ENCODE measurements at places on chromosomes 1 and 21. TPM values are rescaled to one million over a fixed set of nuclear protein-coding genes. Genes with fewer than 3 reads are reported as not detected.

GRCh38 chr1:35434703-35435102 lies 122.5 kb downstream of the KIAA0319L start:
- no peak for DNase-seq

GRCh38 chr1:77829851-77830250 lies 50.4 kb downstream of the MIGA1 start:
- no peak for DNase-seq

DNA sequence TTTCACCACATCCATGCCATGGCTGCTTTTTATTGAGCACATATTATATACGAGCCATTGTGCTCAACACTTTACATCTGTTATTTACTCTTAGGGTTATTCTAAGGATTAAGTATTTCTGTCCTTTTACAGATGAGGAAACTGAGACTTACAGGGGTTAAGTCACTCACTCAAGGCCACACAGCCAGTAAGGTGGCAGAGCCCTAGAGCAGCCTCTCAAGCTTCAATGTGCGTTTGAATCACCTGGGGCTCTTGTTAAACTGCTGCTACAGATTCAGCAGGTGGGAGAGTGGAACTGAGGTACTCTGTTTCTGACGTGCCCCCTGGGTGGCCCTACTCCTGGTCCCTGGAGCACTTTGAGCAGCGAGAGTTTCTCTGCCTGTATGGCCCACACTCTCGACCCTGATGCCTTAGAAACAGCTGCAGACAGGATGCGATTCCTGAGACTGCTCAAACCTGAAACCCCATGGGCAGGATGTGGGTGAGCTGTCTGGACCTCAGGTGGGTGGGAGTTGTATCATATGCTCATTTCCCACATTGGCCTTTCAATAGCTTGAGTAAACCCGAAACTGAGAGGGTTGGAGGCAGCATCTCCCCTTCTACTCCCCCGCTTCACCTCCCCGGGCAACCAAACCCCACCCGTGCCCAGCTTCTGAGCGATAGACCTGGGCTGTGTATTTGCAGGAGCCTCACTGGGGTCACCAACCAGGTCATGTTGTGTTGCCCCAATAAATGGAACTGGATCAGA lies 59.3 kb downstream of the MAN1C1 start:
- no peak for DNase-seq

The HSPB7 gene
- not detected for total RNA-seq

The LENEP gene
- total RNA-seq = 2.8 TPM

DNA sequence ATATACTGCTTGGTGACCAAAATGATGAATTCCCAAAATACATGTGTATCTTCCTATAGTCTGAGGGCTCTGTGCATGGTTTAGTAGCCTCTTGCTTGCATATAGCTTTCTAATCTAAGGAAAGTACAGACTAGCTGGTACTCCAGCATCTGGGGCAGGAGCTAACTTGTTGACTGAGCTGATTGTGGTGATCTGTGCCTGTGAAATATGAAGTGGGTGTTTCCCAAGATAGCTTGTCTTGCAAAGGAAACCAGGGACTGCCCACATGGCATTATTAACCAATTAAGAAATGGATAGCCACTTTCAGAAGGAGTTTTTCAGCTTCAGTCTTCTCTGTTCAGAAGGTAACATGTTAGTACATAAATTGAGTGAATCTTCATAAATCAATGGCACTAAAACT lies 219.8 kb downstream of the NEGR1 start:
- DNase-seq = no peak

The PLEKHG5 gene
- total RNA-seq = 22.3 TPM

DNA sequence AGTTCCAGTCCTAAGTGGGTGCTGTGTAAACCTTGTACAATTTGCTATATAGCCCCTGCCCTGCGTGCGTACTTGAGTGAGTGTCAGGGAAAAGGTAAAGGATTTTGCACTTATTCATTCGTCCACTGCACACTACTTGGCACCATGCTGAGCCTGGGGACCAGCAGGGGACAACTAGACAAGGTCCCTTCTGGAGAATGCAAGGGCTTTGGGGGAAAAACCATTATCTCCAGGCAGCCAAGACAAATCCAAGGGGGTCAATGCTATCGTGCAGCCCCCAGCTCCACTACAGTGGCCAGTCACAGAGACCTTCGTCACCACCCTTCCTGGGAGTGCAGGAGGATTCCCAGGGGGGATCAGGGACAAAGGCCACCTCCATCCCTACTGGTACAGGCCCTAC lies 39.7 kb downstream of the MATN1 start:
- no peak for DNase-seq

- no peak for DNase-seq
Observed at GRCh38 chr21:44795342-44795741, 6.3 kb downstream of the UBE2G2 start.

The BSND gene
- 0.17 TPM for total RNA-seq

DNA sequence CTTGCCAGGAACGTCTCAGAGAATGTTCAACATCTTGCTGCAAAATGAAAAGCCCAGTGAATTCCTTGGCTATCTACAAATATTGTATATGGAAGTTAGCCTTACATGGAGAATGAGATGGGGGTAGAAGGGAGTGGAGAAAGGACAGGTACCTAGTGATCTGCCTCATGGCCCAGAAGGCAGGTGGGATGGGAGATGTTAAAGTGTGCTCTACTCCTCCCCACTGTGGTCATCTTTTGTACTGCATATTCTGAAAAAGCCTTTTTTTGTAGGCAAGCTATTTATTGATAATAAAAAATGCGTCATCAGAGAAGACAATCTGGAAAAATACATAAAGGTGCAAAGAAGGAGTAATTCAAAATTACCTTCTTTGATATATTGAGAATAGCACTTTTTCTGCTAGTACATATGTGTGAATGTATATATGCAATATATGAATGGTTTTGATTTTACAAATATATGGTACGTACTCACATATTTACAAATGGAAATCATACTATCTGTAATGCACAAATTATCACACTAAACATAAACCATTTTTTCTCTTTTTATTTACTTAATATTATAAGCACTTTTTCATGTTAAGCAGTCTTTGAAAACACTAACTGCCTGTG lies 19.1 kb upstream of the SLC5A9 start:
- no peak for DNase-seq

GRCh38 chr21:39077876-39078275 lies 105.4 kb downstream of the PSMG1 start:
- no peak for DNase-seq

DNA sequence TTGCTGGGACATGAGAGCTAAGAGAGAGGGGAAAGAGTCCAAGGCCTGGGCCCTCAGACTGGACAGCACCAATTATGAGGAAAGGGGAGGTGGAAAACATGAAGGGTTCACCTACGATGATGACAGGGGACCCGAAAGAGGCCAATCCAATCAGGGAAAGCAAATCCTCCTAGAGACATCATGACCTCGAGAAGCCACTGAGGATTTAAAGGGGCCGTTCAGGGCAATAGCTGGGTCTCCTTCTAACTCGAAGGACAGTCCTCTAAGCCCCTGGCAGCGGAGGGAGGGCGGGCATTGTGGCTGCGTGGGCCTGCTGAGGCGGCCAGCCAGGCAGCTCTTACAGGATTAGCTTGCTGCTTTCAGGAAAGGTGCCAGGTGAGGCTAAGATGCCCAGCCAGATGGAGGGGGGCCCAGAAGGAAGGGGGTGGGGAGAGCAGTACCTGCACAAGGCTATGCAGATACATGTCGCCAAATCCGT lies 7.4 kb downstream of the MEF2D start:
- DNase-seq = no peak

DNA sequence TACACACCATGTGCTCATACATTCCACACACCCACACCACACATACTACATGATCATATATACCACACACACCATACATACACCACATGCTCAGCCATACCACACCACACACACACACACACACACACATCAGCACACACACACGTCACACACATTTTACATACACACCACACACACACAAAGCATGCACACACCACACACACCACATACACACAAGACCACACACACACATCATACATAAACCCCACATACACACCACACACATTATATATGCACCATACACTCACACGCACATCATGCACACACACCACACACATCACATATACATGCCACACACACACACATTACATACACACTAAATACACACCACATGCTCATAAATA lies 124.5 kb upstream of the ERG start:
- no peak for DNase-seq

The KCNQ4 gene
- total RNA-seq = 1.4 TPM

DNA sequence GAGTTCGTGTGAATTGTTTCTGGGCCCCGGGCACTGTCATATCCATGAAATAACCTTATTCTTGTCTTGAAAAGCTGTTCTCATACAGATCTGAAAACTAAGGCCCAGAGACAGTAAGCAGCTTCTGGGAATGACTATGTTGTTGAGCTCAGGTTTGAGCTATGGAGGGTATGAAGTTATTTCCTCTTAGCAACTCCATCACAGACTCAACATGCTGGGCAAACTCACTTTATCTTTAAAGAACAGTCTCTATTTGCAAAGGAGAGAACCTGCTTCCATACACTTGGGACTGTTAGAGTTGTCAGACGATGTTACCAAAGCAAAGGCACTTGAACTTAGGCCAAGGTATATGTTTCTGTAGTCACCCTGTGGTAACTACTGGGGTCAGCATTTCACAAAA lies 90.0 kb downstream of the GPR88 start:
- no peak for DNase-seq

GRCh38 chr1:37474697-37475379 lies 458 bp downstream of the ZC3H12A start:
- no peak for DNase-seq

GRCh38 chr1:190429141-190429540 lies 48.5 kb downstream of the BRINP3 start:
- no peak for DNase-seq

The NR5A2 gene
- total RNA-seq = 4.7 TPM

- no peak for DNase-seq
Observed at GRCh38 chr21:45143855-45144254, 69.5 kb downstream of the ADARB1 start.

GRCh38 chr1:16013220-16013907 lies 4.5 kb downstream of the HSPB7 start:
- peak; percentile 91 for DNase-seq

DNA sequence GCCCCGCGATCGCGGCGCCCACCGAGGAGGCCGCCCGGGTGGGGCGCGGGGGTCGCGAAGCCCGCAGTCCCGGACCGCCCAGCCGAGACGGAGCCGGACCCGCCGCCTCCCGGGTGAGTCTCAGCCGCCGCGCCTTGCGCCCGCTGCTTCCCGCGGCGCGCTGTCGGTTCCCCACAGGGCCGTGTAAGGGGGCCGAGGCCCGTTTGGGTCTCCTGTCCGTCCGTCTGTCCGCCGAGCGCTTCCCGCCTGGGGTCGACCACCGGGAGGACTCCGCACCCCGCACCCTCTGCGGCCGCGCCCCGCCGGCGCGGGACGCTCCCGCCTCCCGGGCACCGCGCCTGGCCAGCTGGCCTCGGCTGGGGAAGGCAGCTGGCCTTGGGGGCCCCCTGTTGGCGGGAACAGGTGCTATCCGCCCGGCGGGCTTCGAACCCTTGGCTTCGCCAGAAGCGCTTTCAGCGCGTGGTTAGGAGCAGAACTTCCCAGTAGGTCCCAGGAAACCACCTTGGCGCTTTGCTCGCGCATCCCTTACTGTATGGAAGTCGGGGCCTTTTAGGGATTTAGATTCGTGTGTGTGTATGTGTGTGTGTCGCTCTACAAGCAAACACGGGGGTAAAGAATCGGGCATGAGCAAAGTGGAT lies 414 bp downstream of the TMEM51 start:
- DNase-seq = peak; percentile 78

GRCh38 chr1:200319148-200319547 lies 90.7 kb downstream of the ZNF281 start:
- no peak for DNase-seq

The C1orf94 gene
- 1.9 TPM for total RNA-seq

- DNase-seq = no peak
Observed at GRCh38 chr1:105914403-105914802, 1142.1 kb upstream of the PRMT6 start.

GRCh38 chr1:163570071-163570470 lies 248.3 kb downstream of the NUF2 start:
- no peak for DNase-seq

DNA sequence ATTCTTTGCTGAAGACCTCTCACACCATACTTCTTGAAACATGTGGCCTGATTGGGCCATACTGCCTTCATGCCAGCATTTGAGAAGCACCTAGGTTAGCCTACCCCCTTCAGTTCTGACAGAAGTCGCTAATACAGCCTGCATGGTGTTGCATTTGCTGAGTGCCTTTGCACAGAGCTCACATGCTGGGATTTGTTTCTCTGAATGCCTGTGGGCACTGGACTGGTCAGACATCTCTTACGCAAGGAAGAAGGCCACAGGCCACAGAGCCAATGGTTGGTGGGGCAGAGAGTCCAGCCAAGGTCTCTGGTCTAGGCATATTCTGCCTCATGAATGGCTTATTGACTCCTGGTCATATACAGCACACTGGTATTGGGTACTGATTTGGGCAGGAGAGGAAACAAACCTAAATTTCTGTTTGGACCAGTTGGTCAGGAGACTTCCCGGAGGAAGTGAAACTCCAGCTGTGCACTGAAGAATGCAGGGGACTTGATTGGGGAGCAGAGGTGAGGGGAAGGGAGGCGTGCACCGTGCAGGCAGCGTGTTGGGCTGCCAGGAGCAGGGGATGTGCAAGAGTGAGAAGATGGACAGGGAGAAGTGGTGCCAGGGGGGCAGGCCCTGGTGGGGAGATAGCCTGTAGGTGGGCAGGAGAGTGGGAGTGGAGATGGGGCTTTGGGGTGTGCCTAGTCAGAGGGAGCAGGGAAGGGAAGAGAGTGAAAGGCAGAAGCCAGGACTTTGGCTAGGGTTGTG lies 18.1 kb downstream of the URB2 start:
- DNase-seq = no peak

DNA sequence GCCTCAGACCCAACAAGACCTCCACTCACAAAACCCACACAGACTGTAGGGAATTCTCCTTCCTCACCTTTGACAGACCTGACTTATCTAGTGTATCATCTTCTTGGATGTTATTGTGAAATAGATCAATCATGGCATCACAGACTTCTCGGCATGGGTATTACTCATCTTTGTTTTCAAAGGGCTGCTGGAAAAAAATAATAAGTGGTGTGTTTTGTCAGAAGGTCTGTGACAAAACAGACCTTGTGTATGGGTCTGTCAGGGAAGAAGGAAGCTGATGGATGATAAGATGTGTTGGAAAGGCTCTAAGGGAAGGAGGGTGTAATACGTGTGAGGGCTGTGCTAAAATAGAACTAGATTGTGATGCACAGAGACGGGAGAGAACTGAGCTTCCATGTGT lies 13.9 kb upstream of the S100A7 start:
- DNase-seq = no peak

GRCh38 chr21:35658242-35658641 lies 402.1 kb downstream of the SETD4 start:
- DNase-seq = no peak
